HTR-8/SVneo (cell line): ENCODE measurements at places on chromosomes 6 and 20.

DNA sequence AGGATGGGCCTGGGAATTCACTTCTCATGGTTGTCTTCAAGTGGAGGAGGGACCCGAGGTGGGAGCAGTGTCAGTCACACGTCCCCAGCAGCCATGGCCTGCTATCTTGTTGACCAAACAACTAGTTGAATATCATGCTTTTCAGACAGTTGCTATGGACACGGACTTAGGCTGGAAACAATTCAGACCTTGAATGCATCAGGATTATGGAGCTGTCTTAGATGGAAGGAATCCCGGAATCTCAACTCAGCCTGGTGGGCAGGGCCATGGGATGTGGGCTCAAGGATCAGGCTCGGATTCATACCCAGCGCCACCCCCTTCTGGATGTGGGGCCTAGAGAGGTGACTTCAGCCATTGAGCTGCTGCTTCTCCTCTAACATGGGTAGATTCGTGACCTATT, 112.6 kb downstream of the DLGAP4 start:
- DNase-seq, result no peak

DNA sequence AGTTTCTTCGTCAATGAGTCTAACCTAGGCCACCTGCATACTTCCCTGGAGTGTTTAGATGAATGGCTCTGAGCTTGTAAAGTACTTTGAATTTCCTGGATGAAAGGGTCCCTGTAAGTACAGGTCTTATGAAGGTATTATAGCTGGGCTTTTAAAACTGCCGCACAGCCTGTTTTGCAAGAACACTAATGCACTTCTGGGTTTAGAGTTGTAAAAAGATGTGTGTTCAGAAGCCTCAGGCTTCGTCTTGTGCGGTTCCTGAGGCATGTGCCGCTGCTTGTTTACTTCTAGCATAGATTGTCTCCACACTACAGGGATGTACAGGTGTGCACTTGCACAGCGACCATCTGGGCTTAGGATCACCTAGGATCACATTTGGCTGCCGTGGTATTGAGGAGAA, 324.5 kb downstream of the SOX4 start:
- no peak for DNase-seq

DNA sequence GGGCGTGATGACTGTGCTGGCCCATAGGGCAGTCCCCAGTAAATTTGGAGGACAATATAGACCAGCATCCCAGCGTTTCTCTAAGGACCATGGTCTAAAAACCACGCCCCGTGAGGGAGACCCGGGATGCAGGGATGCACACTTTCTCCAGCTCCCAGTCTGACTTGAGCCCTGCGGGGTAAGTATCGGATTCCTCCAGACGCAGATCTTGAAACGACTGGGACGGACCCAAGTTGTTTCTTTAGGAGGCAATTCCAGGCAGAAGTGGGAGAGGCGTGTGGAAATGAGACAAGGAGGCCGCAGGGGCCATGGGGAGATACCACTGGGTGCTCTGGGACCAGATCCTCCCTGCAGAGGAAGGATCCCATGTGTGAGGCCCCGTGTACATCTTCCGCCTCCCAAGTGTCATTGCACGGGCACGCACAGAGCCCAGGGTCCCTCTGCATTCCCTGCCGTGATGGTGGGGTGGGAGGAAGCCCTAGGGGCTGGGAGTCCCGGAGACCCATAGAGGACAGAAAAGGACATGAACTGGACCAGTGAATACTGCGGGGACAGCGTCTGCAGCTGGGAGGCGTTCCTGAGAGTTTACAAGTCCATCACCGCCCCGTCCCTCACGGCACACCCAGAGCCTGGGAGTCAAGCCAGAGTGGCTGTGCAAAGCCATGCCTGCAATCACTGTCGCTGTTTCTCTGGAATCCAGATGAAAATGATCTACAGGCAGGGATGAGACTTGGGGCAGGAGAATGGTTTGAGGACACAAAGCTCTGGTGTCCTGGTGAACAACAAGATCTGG, 522.9 kb downstream of the CDH26 start:
- no peak for DNase-seq

GRCh38 chr6:141551318-141551717, 581.4 kb upstream of the GJE1 start:
- no peak for DNase-seq

DNA sequence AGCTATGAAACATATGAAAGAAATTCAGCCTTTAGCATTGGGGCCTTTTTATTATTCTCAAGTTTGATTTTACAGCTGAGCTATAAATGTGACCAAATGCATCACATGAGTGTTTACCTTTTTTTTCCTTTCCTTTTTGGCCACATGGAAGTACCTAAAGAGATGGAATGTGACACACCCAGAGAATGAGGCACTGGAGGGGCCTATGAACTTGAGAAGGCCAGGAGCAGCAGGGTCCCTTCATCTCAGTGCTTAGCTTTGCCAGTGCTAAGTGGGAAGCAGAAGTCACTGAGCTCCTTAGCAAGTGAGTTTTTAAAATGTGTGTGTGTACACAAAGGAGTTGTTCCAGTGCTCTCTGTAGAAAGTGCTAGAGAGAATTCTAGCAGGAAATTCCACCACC, 44.7 kb downstream of the RREB1 start:
- DNase-seq, result no peak

DNA sequence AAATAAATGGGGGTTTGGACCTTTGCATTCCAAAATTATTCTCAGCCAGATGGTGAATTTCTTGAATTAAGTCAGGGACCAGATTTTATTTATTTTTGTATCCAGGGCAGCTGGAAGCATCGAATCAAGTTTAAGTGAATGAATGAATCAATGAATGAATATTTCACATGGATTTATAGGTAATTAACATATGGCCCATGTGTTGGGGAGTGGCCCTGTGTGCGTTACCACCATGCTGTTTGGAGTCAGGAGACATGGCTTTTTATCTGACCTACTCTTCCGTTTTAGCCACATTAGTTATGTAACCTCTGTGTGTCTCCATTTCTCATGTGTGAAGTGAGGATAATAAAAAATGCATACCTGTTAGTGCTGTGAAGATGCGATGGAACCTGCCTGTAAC, 213.5 kb downstream of the CDH26 start:
- no peak for DNase-seq

DNA sequence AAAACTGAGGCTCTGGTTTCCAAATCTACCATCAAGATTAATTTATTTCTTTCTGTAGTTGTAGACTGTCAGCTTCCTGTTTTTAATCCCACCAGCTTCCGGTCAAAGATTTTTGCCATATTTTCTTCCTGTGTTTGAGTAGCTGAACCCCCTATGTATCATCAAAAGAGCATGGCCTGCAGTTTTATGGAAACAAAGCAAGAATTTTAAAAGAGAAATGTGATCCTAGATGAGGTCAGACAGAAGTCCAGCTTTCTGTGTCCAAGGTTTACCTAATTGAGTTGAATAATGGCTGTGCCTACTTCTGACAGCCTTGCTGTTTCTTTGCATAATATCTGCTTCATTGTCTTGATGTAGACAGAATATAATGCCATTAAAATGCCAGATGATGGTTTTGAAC, 163.7 kb downstream of the CARMIL1 start:
- no peak for DNase-seq

GRCh38 chr6:45558858-45559257, 181.1 kb upstream of the SUPT3H start:
- DNase-seq, result no peak

- peak; percentile 1 for DNase-seq
Measured at GRCh38 chr6:146775220-146775619, 176.4 kb downstream of the ADGB start.

GRCh38 chr20:44420497-44420896, 55.2 kb upstream of the TTPAL start:
- no peak for DNase-seq

GRCh38 chr6:166650824-166651807, 24.1 kb upstream of the RPS6KA2 start:
- no peak for DNase-seq

GRCh38 chr6:15915508-15916178, 213.2 kb upstream of the MYLIP start:
- DNase-seq, result no peak

DNA sequence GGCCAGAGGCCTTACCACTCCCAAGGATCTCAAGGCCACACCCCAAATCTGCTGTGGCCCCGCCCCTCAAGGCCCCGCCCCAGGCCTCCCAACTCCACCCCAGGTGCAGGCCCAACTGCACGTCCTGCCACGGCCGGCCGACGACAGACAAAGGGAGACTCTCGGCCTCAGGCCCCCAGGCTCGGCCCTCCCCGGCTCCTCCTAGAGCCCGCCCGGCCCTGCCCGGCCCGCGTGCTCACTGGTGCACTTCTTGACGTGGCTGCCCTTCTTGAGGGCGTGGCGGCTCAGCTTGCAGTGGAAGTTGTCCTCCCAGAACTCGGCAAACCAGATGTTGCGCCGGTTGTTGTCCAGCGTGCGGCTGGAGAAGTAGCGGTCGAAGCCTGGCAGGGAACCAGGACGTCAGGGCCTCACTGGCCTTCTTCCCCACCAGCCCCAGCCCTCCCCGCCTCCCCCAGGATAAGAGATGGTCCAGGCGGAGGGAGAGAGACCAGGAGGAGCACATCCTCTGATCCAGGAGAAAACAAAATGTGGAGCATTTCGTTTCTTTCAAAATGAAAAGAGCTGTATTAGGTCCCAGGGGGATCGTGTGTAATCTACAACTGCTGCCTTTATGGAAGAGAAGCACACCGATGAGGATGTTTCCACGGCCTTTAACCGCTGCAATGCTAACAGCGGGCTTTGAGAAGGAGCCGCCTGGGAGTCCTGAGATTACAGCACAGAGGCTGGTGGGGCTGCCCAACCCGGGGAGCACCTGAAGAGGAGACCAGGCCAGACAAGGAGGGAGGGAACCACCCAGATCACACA, 89.4 kb downstream of the GRM4 start:
- DNase-seq, result no peak

DNA sequence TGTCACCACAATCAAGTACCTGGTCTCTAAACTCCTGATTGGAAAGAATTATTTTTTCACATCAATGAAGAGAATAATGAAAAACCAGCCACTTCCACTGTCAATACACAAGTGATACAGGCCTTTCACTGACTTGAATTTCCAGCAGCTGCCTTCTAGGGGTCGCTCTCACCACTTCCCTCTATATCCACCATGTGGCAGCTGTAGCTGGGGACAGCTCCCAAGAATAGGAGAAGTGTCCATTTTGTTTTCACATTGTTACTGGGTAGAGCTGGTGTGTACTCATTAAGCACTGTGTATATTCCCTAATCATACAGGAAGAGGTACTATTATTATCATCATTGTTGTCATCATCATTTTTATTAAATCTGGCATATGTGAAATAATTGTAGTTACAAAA, 438.4 kb upstream of the SPTLC3 start:
- DNase-seq, result no peak

DNA sequence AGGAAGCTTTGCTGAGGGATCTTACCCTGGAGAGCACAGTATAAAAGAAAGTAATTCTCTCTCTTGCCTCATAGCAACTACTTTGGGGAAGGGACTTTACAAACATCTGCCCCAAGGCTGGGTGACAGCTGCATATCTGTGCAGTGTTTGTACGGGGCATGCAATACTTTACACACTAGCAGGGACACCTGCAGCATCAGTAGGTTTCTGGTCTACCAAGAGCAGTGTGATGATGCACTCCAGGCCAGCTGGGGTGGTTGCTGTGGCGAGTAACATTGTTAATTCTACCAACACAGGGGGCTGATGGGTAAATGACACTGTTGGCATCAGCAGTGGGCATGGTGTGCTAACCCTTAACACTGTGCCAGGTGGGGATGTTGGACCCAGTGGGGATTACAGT, 48.0 kb downstream of the ADTRP start:
- DNase-seq, result no peak
